ENCODE measurements at places on chromosomes 11 and 22.

- no peak for DNase-seq
Observed at GRCh38 chr11:40986320-40986719, 473.1 kb downstream of the LRRC4C start.

DNA sequence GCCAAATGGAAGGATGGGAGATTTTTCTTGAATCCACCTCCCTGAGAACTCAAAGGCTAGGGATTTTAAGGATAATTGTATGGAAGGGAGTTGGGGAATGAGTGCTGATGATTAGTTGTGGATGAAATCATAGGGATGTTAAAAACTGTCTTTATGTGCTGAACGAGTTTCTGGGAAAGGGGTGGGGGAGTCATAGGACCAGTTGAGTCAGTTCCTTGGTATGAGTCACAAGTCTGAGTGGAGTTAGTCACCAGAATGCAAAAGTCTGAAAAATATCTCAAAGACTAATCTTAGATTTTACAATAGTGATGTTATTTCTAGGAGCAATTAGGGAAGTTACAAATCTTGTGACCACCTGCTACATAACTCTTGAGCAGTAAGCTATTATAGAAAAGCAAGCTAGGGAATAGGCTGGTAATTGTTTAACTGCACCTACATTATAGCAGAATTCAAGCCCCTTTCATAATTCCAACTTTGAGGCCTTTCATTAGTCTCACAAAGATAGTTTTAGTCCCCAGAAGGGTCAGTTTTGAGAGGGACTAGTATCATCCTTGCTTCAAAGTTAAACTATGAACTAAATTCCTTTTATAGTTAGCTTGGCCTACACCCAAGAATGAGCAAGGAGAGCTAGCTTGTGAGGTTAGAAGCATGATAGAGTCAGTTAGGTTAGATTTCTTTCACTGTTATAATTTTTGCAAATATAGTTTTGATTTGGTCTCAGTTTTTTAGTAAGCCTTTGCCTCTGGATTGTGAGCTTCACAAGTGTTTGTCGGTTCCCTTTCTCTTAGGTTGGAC, 668.0 kb downstream of the ETS1 start:
- no peak for DNase-seq

DNA sequence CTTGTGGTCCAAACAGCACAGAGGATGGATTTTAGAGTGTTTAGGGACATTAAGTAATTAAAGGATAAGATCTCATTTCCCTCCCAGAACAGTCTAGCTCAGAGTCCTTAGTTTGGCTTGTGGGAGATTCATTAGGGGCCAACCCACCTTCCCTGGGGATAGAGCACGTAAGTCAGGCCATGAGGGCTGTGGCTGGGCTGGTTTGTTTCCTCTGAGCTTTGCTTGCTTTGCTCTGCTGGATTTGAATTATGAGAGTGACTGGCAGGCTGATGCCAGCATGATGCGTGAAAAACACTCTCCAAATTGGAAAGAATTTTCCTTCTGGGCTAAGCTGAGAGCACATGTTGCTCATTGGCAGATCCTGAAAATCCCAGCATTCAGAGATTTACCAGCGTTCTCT, 84.7 kb upstream of the HEPHL1 start:
- no peak for DNase-seq

DNA sequence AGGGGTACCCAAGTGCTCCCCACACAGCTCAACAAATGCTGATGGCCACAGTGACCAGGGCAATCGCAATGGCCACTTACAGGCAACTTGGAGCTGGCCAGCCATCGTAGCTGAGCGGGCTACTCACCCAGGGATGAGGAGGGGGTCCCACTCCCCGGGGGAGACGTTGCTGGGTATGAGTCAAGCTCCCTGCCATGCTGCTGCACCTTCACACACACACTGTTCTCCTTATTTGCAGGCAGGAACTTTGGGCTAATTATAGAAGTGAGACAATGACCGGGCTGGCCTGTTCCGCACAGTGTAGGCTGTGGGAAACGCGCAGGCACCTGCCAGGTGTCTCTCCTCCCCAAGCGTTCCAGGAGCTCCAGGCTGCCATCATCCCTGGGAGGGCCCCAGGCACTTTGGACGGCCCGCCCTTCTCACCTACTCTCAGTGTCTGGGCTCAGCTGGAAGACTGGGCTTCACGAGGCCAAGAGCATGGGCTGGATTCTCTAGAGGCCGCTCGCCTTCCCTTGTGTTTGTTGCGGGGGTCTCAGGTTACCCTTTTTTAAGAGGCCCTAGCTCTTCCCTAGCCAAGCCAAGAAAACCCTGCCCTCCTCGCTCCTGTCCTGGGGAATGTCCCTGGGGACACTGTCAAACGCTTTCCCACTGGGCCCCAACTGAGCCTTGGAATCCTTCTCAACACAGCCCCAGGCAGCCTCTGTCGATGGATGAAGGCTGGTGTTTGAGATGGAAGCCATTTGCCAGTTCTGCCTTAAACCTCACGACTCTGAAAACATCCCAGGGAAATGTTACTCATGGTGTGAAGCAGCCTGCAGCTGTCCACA, 73.0 kb downstream of the RTL6 start:
- no peak for DNase-seq

DNA sequence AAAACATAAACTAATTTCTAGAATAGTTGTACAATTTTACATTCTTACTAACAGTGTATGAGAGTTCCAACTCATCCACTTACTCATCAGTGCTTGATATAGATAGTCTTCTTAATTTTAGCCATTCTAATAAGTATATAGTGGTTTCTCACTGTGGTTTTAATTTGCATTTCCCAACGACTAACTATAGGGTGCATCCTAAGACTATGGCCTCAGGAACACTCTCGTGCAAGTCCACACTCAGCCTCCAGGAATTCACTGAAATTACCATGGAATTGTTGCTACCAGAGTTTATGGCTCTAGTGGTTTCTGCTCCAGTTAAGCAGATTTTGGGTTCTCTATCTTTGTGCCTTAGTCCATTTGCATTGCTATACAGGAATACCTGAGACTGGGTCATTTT, 60.1 kb upstream of the GUCY1A2 start:
- DNase-seq = no peak

- DNase-seq = no peak
Observed at GRCh38 chr22:20424568-20424931, 13.1 kb downstream of the SCARF2 start.

DNA sequence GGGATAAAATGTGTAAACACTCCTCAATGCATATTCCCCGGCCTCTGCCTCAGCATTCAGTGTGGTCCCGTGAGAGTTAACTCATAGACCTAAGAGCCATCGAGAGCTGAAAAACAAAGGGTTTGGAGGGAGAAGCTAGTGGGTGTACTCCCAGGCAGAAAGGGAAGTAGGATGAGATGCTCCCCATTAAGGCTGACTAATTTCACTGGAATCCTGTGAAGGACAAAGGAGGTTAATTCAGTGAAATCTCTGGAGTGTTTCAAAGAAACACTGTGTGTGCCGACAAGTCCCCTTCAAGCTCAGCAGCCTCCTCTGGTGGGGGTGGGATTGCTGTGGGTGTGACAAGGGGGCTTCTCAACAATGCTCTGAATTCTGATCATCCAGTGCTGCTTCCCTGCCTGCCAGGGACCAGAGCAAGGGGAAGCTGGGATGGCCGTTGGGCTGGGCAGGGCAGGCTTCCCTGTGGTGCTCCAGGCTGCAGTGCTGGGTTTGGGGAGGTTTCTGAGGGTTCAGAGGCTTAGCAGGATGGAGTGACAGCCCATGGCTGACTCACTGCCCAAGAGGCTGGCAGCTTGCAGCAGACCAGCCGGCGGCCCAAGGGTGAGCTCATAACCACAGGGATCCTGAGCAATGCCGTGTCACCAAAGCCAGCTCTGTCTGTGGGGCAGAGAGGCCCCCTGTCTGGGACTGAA, 61.4 kb upstream of the BMAL1 start:
- DNase-seq = peak; percentile 9

DNA sequence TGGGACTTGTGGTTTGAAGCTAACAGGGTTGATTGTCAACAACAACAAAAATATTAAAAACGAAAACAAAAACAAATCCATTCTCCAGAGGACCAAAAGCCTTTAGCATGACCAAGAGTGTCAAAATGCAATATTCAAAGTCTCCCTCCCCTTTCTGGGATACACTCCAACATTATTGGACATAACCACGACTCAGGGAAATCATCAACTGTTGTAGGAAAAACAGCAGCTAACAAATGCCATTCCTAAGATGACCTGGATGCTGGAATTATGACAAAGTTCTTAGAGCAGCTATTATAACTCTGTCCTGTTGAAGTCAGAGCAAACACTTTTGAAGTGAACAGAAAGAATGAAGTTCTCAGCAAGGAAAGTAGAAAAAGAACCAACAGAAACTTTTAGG, 143.0 kb downstream of the TMEM135 start:
- no peak for DNase-seq

GRCh38 chr11:130279989-130280388, 34.7 kb downstream of the ZBTB44 start:
- DNase-seq = no peak

DNA sequence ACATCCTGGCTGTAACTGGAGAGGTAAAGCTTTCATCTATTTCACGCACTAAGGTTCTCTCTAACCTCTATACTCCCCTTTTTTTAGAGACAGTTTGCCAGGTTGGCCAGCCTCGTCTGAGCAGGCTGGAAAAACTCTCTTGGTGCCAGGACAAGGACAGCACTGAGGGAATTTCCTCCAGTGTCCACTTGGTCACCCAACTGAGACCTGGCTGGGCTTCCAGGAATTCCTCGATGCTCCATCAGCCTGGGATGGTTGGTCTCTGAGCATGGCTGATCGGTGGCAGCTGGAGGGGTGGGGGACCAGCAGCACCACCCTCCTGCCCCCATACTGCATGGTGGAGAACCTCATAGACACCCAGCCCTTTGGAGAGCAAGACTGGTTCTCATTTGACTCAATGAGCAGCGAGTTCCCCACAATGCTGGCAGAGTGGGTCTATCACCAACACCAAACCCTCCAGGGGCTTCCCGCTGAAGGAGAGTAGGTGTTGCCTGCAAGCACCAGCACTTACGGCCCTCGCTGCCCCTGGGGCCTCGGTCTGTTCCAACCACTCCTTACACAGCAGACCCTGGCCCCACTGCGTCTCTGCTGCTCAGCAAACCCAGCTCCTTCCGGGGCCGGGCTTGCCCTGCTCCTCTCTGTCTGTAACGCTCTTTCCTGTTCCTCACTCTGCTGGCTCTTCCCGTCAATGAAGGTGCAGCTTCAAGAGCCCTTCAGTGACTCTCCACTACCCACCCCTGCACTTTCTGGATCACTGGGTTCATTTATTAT, 122.2 kb downstream of the ST3GAL4 start:
- no peak for DNase-seq

- DNase-seq = no peak
Observed at GRCh38 chr22:30809086-30809485, 114.4 kb downstream of the OSBP2 start.

DNA sequence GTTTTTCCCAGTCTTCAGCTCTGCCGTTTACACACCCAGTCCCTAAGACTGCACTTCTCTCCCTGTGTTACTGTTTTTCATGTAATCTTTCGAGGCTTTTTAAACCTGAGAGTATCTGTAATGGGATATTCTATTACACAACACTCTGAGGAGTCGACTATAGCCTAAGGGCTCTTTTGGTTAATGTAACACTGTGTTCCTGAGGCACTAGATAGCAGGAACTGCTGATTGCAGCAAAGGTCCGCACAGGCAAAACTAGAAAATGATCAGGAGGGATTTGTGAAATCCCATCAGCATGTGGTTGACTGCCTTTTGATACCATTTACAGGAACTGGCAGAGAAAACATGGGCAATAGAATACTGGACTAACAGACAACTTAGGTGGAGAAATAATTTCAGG, 512.3 kb upstream of the RAG2 start:
- DNase-seq = no peak

GRCh38 chr11:129285402-129285786, 90.3 kb upstream of the BARX2 start:
- DNase-seq = no peak

GRCh38 chr11:64877390-64878222, 815 bp downstream of the EHD1 start:
- DNase-seq = no peak

GRCh38 chr22:34370711-34371110, 450.4 kb upstream of the LARGE1 start:
- no peak for DNase-seq

Measured in stimulated activated CD8-positive, alpha-beta memory T cell treated with anti-CD3 and anti-CD28 coated beads, Interleukin-4, amount 100 ng/mL, for 24 hours (primary cell).